ENCODE measurements at places on chromosomes 3 and 15.

GRCh38 chr3:96022676-96023075, 791.7 kb upstream of the EPHA6 start:
- no peak for DNase-seq

DNA sequence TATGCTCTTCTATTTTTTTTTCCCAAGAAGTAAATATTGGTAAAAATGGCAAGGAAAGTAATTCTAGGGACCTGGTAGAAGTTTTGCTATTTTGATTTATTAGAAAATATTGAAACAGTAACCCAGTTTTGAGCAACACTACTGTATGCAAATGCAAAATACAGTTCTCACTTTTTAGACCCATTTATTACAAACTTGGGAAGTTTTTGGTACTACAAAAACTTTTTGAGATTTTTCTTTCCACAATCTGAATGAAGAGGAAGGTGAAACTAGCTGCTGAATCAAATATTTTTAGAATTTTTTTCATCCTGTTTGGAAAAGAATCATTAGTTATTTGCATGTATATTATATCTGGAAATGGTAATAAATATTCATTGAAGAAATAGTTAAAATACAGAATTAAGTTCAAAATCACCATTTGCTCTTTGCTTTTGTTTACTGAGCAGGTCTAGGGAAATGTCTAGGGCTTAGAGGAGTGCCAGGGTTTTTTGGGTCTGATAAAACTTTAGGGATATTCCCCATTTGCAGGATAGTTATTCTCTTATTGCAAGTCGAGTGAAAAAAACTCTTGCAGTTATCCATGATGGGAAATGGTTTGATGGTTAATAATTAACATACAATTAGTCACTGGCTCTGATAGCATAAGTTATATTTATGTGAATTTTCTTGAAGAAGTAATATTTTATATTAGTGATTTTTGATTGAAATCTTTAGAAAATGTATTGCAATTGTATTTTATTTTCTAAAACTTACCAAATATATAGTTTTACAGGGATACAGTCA, 47.0 kb downstream of the TCF12 start:
- no peak for DNase-seq

DNA sequence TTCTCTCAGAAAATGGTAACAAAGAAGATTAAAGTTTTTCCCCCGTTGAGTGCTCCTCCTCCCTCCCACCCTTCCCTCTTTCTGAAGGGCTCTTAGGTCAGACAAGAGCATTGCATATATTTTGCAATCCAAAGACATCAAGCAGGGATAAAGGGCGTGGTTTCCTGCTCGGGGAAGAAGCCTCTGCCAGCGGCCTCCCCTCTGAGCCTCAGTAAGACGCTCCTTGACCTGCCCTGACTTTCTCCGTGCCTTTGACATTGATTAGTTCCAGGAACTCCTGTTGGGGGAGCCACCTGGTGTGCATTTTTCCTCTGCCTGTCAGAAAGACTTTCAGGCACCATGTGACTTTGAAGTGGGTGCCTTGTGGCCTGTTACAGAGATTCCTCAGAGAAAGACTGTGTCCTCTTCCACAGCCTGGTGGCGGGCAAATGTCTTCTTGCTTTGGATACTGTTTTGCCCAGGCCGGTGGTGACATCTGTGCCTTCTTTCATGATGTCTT, 87.2 kb upstream of the TBL1XR1 start:
- no peak for DNase-seq

DNA sequence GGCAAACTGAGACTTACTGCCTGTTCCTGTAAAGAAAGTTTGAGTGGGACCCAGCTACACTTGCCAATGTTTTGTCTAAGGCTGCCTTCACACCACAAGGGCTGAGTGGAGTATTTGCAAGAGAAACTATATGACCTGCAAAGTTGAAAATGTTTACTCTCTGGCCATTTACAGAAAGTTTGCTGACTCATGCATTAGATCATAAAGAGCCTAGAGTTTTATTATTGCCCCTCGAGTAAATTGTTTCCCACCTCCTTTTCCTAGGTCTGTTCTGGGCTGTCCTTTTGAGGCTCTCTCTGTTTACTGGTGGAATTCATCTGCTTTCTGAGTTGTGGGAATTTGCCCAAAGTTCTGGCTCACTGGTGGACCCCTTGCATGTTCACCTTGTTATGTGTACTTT, 6.7 kb upstream of the PROK2 start:
- DNase-seq = no peak

- no peak for DNase-seq
These were observed 11.1 kb downstream of the SERP1 start for GRCh38 chr3:150535204-150535603.

DNA sequence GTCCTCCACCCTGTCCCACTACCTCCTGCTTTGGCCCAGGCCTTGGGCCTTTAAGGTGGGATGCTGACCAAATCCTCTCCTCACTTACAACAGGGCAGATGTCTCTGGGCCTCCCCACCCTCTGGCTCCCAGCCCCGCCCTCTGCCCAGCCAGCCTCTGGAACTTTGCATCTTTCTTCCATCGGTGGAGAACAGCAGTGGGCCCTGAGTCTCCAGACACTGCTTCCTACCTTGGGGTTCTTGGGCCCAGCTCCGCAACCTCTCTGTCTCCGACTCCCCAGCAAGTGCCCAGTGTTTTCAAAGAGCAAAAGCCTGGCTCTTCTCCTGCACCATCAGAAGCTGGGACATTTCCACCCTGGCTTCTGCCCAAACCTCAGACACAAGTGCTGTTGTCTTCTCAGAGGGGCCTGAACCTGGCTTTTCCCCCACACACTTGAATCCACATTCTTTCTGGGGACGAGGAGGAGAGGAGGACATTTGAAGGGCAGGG, 33.1 kb downstream of the MRAS start:
- no peak for DNase-seq

- no peak for DNase-seq
These were observed 326.9 kb downstream of the UACA start for GRCh38 chr15:70436428-70436827.

DNA sequence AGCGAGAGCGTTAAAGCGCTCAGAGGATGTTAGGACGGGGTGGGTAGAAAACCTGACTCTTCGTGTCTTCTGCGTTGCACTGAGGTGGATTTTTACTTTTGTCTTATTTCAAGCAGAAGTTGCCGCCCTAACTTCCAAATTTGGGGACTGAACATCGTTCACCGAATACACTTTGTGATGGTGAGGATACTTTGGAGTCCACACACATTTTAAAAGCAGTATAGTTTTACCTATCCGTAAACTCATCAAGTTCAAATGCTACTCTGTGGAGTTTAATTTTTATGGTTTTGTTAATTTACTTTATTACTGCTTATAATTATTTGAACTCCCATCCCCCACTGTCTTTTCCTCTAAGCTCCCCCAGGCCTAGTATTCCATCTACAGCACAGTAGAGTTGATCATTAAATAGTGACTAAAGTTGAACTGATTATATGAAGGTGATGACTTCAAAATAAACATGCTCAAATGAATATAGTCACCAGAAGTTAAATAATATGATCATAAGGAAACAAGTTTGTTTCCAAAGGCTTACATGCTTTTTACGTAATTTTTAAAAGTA, 617 bp upstream of the EOGT start:
- DNase-seq = no peak

DNA sequence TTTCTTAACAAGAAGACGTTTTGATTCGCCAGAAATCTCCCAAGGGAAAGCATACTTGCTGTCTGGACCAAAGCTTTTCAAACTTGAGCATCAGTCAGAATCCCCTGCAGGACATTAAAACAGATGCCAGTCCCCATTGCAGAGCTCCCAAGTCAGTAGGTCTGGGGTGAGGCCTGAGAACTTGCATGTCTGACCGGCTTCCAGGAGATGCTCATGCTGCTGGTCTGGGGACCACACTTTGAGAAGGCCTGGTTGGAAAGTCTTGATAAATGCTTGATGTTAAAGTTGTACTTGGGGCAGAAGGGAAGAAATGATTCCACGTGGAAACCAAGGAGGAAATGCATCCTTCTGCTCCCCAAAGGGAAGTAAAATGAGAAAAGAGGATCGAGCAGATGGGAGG, 24.3 kb upstream of the CAV3 start:
- no peak for DNase-seq

GRCh38 chr3:87436781-87437543, 160.6 kb upstream of the POU1F1 start:
- no peak for DNase-seq

GRCh38 chr3:61594144-61594963, 33.0 kb downstream of the PTPRG start:
- DNase-seq = no peak

GRCh38 chr3:30657914-30658313, 51.5 kb downstream of the TGFBR2 start:
- DNase-seq = no peak

GRCh38 chr15:35260941-35261340, 175.8 kb upstream of the NANOGP8 start:
- no peak for DNase-seq

DNA sequence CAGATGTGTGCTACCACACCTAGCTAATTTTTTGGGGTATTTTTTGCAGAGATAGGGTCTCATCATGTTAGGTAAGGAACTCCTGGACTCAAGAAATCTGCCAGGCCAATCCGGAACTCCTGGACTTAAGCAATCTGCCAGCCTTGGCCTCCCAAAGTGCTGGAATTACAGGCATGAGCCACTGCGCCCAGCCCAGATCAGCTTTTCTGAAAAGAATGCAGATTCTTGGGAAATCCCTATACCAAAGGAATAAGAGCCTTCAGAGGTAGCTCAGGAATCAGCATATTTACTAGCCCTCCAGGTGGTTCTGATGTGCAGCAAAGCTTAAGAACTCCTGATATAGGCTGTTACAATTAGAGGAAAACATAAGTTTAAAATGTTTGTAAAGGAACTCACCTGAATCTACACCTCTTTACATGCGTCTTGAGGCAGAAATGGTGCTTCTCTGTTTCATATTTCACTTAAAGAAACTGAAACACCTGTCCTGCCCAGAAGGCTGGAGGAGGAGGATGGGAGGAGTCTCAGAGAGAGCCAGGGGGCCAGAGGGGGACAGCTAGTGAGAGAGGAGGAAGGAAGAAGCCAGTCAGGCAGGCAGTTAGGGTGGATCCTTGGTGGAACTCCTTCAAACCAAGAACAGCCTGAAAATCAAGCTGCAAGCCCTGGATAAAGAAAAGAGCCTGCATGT, at the start of gene XCR1:
Gene XCR1, minus strand, starts transcription at position 463 of the 685 bp plus-strand sequence. CDS start 5,536 bp downstream, outside the sequence.
- no peak for DNase-seq

GRCh38 chr3:196660381-196661166, 21.1 kb downstream of the NRROS start:
- no peak for DNase-seq

DNA sequence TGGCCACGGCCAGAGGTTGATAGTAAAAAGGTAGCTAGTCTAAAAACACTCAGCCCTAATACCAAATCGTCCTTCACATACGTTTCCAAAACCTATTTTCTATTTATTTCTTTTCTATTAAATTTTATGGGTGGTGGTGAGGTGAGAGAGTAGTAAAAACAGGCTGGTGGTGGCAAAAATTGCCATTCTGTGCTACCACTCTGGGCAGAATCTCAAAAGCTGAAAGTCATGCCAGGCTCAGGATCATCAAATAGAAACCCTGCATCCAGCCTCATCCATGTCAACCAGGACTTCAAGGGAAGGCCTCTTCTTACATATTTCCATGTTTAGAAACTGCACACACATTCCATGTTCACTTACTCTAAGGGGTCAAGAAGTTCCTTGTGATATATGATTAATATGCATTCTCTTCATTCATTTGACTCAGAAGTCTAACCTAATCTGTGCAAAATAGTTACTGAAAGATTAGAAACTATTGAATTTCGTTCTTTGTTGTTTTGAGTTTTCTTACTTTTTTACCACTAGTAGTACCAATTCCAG, 153.1 kb downstream of the TNIK start:
- DNase-seq = no peak

- no peak for DNase-seq
These were observed 106.3 kb upstream of the SMAD3 start for GRCh38 chr15:66959066-66959465.

DNA sequence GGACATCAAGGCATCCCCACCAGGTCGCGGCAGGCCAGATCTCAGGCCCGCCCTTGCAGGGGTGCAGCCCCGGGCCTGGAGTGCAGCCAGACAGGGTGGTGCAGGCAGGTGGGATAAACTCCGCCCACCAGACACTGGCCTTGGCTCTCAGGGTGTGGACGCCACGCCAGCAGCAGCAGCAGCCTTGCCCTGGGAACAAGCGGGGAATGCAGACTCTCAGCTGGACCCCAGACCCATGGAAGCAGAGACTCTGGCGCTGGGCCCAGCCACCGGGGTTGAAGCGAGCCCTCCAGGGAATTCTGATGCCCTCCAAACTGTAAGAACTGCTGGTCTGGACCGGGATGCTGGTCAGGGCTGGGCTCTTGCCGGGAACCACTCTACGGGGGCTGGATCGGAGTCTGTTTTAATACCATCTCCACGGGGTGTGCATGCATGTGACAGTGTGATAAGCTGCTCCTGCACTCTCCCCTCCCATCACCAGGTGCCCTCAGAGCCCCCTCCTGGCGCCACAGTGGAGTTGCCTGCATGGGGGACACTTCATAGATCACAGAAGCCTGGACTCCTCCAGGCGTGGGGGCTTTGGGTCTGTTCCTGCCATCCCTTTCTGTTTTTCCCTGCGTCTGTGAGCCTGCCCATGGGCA, 142.7 kb downstream of the NSMCE3 start:
- DNase-seq = no peak

DNA sequence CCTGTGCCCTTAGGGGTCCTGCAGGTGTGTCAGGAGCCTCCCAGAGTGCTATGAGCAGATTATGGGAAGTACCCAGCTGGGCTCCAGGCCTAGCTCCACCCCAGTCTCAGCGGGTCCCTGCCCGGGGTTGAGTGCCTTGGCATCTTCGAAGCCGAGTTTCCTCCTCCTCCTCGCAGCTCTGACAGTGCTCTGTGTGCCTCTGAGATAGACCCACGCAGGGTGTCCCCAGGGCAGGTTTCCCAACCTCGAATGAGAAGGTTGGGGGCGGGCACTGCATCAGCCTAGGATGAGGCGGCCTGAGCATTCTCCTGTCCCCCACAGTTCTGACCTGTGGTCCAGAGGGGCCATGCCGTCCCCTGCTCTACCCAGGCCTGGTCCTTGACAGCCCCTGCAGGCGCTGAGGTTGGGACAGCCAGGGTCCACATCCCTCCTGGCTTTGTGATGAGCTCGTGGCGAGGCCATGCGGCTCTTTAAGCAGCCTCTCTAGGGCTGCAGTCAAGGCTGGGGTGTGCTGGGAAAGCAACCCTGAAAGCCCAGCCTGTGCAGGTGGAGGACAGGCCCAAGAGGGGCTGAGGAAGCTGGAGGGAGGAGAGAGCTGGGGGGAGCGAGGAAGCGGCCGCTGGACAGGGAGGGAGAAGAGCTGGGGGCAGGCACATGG, 20.2 kb upstream of the SKOR1 start:
- no peak for DNase-seq

GRCh38 chr3:38108649-38109579, 28.0 kb downstream of the ACAA1 start:
- no peak for DNase-seq

GRCh38 chr3:139771331-139771730, 93.6 kb upstream of the NMNAT3 start:
- DNase-seq = no peak
